ENCODE measurements at places on chromosomes 16 and 17. TPM values are rescaled to one million over a fixed set of nuclear protein-coding genes. Genes with fewer than 3 reads are reported as not detected.

- H3K36me3 ChIP-seq = no peaks in the 10 kb centered on the region
- H3K4me1 ChIP-seq = peaks cover 17% of the 10 kb centered on the region
- H3K4me3 ChIP-seq = peak overlapping the region; percentile 80
- H3K27me3 ChIP-seq = no peaks in the 10 kb centered on the region
- peak overlapping the region; percentile 49 for H3K27ac ChIP-seq
These were observed 12.1 kb upstream of the ALDOA start for GRCh38 chr16:30053376-30054015.

SLC13A2 gene
- 29.1 TPM for polyA plus RNA-seq

FOXL1 gene
- 1.6 TPM for polyA plus RNA-seq

DNA sequence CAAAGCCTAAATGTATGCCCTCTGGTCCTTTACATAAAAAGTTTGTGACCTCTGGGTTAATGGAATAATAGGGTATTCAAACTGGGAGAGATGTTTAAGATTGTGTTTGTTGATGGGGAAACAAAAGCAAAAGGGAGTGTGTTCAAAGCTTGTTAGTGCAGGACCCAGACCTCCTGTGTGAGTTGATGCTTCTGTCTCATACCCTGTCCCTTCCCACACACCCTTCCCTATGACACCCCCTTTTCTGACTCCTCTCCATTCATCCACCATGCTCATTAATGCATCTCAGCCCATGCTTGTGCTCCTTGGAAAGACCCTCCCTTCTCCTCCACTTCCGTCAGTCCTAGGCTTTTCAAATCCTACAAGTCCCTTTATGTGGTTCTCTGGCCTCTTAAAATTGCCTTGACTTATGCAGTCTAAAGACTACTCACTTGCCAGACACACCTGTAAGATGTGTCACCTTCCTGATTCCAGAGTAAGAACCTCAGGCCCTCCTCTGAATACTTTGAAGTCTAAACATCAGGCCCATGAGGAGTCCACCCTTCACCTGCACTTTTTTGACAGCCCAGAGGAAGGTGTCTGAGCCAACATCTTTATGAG, 128.0 kb upstream of the CACNG5 start:
- H3K4me1 ChIP-seq = no peaks in the 10 kb centered on the region
- H3K4me3 ChIP-seq = no peak overlapping the region
- no peaks in the 10 kb centered on the region for H3K27me3 ChIP-seq
- no peak for DNase-seq
- no peaks in the 10 kb centered on the region for H3K36me3 ChIP-seq

- no peak overlapping the region for H3K4me3 ChIP-seq
- no peaks in the 10 kb centered on the region for H3K4me1 ChIP-seq
- H3K27me3 ChIP-seq = peaks cover 8% of the 10 kb centered on the region
- H3K27ac ChIP-seq = no peak overlapping the region
- no peak for DNase-seq
These were observed 5.9 kb upstream of the XYLT1 start for GRCh38 chr16:17476414-17477259.

CKLF gene
- polyA plus RNA-seq = 57.4 TPM

PRAC2 gene
- polyA plus RNA-seq = 17.5 TPM
